ENCODE measurements at places on chromosomes 3 and 15. TPM values are rescaled to one million over a fixed set of nuclear protein-coding genes. Genes with fewer than 3 reads are reported as not detected.

Gene CCDC39
- total RNA-seq = not detected

DNA sequence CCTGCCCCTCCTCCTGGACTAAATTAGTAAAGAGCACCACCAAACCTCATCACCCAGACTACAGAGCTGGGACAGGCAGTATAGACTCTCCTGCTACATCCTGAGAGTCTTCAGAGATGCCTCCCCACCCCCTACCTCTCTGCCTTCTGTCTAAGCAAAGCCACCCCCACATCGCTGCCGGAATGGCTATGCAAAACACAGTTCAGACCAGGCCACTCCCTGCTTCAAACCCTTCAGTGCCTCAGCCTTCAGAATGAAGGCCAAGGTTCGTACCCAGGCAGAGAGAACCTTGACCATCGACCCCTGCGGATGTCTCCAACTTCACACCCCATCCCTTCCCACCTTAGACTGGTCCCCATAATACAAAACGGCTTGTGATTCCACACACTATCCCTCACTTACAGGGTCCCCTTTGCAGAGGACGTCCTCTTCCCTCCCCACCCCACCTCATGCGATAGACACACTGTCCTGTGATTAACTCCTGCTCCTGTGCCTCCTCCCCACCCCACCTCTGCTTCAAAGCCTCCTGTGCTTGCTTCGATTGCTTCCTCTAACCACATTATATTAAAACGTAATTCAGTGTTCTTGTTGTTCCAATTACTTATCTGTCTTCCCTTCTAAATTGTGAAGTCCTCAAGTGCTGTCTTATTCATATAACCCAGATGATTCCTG lies 175.3 kb downstream of the UACA start:
- H3K4me1 ChIP-seq = no peaks in the 10 kb centered on the region
- H3K4me3 ChIP-seq = no peak overlapping the region
- no peaks in the 10 kb centered on the region for H3K36me3 ChIP-seq
- DNase-seq = no peak
- H3K27me3 ChIP-seq = no peaks in the 10 kb centered on the region

DNA sequence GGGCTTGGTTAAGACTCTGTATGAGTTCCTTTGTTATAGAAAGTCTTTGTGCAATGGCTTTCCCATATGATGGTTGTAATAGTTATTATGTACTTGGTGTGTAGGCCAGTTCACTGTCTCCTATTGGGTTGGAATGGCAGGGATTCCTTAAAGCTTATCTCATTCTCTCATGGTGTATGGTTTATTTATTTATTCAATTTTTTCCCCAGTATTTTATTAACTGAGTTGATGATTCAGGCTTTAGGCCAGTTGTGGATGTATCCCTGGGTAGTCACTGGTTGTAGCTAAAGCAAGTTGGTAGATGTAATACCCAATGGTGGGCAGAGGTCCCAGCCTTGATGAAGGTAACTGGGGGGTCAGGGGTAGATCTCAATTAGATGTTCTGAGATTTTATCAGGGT lies 349.4 kb downstream of the DOCK3 start:
- no peaks in the 10 kb centered on the region for H3K27me3 ChIP-seq
- no peak for DNase-seq
- H3K27ac ChIP-seq = no peak overlapping the region
- H3K4me3 ChIP-seq = no peak overlapping the region
- no peaks in the 10 kb centered on the region for H3K4me1 ChIP-seq

Gene TMEM108
- 1.1 TPM for total RNA-seq

All from uterus (tissue), 4 donors.